ENCODE measurements at places on chromosomes 6 and 20.

GRCh38 chr6:45781890-45782289, 233.8 kb downstream of the CLIC5 start:
- DNase-seq = no peak

GRCh38 chr6:17057322-17057721, 44.5 kb upstream of the STMND1 start:
- DNase-seq = no peak

DNA sequence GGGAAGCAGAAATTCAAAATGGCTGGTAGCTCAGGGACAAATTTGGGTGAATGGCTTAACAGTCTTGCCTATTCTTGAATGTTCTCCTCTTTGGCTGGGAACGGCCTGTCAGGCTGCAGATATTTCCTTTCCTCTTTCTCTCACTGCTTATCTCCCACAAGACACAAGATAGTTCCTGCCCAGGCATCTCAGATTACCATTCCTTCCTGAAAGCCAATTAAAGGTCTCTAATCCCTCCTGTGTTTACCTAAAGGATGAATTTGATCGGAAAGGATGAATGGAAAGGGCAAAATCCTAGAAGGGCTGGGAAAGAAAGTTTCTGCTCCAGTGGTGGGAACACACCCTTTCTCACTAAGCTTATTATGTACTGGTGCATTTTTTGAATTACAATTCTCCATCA, 95.9 kb upstream of the JAG1 start:
- DNase-seq = no peak

DNA sequence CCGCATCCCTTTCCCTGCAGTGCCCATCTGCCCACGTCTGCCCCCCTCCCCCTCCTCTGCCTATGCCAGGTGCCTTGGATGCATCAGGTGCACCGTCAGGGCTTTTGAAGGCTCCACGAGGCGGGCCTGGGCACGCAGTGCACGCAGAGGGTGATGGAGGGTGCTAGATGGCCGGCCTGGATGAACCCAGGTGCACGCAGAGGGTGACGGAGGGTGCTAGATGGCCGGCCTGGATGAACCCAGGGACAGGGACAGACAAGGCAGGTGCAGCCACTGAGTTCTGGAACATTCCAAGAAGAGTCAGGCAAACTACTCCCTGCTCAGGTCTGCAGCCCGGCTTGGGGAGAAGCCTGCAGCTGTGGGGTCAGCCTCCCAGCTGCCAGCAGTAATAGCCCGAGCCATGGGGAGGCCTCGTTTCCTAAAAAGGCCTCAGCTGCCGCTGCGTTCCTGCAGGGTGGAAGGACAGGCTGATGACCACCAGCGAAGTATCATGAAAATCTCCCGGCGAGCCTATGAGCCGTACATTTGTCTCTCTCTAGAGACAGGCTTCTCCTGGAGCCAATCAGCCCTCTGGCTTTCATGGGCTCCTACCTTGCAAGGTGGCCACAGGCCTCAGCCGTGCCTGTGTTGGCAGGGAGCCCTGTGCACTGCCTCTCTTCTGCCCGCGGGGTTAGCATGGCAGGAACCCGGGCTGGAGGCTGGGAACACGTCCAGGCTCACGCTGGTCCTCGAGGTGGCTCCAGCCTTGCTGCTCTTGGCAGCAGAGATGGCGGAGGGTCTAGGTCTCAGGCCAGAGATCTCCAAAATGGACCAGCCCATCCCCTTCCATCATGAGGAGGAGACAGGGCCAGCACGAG, 29.6 kb downstream of the NTSR1 start:
- DNase-seq = no peak

DNA sequence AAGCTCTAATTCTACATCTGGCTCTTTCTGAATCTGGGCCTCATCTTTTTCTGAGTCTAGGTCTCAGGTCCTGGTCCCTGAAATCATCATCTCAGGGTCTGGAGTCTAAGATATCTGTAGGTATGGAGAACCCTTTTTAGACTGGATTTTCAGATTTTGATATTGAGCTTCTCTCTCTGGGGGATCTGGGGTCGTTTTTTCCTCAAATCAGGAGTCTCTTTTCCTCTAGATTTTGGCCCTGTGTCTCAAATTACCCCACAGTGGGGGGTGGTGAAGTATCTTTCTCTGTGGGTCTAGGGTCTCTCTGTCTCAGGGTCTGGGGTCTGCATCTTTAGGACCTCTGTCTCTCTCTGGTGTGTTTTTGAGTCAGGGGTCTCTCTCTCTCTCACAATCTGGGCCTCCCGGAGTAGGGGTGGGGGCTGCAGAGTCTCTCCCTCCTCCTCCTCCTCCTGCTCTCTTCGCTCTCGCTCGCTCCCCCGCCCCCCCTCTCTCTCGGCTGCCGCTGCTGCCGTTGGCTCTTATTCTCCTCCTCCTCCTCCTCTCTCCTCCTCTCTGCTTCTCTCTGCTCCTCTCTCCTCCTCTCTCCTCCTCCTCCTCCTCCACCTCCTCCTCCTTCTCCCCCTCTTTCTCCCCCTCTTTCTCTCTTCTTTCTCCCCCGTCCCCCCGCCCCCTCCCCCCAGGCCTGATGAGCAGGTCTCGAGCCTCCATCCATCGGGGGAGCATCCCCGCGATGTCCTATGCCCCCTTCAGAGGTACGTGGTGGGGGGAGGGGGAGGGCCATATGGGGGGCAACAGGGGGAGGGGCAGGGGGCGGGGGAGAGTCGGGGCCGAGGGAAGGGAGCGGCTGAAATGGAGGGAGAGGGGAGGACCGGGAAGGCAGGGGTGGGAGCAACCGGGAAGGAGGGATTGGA, at the start of gene SYNGAP1:
Gene SYNGAP1 (plus strand): TSS at position 486 of the 911 bp plus-strand sequence. CDS start 200 bp downstream, at position 686.
- DNase-seq = no peak

DNA sequence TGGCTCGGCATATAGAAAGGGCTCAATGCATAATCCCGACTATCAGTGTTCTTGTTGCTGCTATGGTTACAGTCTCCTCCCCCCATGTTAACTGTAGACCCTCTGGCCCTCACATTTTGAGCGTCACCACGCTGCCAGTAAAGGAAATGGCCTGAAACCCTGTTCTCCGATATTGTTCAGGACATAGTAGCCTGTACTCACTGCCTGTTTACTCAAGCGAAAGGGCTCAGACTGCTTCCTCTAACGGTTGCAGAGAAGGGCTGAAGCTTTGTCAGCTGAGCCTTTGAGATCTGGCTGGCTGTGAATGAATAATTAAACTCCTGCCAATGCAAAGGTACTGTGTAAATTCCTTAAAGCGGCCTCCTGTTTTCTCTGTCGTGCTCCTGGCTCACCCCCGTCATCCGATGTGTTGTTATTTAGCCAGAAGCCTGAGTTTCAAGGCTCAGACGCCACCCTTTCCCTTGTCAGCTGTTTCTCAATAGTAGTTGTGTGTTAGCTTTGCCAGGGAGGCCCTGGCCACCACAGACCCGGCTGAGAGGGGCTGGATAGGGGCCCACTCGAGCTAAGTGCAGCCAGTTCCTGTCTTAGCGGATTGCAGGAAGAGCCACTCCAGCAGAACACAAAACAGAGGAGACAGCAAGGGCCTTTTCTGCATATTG, 31.2 kb upstream of the RALGAPA2 start:
- DNase-seq = no peak

DNA sequence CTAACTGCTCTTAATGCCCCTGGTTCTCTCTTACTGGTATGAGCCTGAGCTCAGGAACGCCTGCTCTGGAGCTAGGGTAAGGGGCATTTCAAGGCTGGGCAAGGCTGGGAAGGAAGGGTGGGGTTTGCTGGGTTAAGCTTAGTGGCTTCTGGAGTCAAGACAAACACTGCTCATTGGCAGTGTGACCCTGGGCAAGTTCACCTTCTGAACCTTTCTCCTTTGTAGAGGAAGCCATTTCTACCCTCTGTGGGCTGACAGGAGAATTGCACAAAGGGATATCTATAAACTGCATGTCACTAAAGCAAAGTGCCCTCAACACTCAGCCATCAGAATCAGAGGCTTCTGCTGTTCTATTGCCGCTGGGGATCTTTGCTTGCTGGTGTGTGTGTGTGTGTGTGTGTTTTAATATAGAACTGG, 20.3 kb upstream of the LRRN4 start:
- no peak for DNase-seq
